ENCODE measurements at places on chromosomes 11 and 22.

DNA sequence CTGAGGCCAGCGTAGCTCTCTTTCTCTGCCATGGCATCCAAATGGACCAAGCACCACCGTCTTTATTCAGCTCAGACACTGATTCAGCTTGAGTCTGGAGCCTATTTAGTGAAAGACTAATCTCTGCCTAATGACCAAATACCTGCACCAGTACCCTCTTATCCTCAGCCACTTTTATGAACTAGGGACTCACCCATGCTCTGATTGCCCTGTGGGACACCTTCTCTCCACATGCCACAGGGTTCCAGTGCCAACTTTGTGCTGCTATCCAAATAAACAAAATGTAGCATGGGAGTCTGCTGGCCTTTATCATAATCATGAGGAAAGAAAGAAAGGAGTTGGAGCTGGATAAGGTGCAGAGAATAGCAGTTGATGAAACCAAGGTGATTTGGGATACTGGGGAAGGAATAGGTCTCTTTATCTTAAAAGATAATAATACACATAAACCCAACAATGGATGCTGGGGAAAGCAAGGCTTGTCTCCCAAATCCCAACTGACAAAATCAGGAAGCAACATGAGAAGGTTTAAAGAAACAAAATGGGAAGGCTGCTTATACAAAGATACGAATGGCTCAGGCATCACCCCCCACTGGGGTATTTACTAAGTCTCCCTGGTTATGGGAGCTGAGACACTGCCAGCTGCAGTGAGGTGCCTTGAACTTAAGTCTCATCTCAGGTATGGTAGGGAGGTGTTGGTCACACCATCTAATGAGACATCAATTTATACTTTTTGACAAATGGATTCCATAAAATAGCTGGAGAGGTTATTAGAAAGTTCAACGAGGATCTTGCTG lies 63.3 kb downstream of the SYT9 start:
- no peak overlapping the region for H3K4me3 ChIP-seq
- H3K36me3 ChIP-seq: no peaks in the 10 kb centered on the region
- no peak overlapping the region for H3K27ac ChIP-seq
- no peak for DNase-seq

DNA sequence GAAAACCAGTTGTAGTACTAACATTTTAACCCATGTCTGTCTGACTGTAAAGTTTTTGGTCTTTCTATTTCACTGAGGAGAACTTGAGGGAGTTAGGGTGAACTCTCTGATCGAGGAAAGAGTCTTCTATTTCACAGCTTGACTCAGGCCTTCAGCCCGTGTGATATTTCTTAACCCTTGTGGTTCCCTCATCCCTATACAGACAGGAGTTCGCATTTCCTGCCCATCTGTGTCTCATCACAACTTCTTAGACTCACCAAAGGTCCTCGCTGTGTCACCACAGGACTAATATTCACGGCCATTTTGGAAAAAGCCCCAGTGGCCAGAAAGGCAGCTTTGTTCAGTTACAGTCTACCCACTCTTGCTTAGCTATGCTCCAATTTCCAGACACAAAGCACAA lies 172.8 kb downstream of the FAM181B start:
- H3K27ac ChIP-seq: no peak overlapping the region
- H3K4me1 ChIP-seq: no peaks in the 10 kb centered on the region
- H3K27me3 ChIP-seq: no peaks in the 10 kb centered on the region
- no peak overlapping the region for H3K4me3 ChIP-seq

GRCh38 chr22:23029521-23030228 lies 40.6 kb upstream of the GNAZ start:
- no peaks in the 10 kb centered on the region for H3K27me3 ChIP-seq
- no peak for DNase-seq
- H3K36me3 ChIP-seq: no peaks in the 10 kb centered on the region

GRCh38 chr11:110891411-110891810 lies 179.2 kb upstream of the ARHGAP20 start:
- no peaks in the 10 kb centered on the region for H3K36me3 ChIP-seq
- no peak for DNase-seq

- peak; percentile 36 for DNase-seq
- no peaks in the 10 kb centered on the region for H3K36me3 ChIP-seq
- no peaks in the 10 kb centered on the region for H3K27me3 ChIP-seq
- H3K4me1 ChIP-seq: no peaks in the 10 kb centered on the region
Measured at GRCh38 chr22:47172771-47173534, 410.5 kb downstream of the TBC1D22A start.

GRCh38 chr11:116946414-116946813 lies 109.0 kb upstream of the APOA1 start:
- no peaks in the 10 kb centered on the region for H3K27me3 ChIP-seq
- no peak overlapping the region for H3K4me3 ChIP-seq
- H3K27ac ChIP-seq: no peak overlapping the region
- peaks cover 4% of the 10 kb centered on the region for H3K4me1 ChIP-seq
- peaks cover 20% of the 10 kb centered on the region for H3K36me3 ChIP-seq

DNA sequence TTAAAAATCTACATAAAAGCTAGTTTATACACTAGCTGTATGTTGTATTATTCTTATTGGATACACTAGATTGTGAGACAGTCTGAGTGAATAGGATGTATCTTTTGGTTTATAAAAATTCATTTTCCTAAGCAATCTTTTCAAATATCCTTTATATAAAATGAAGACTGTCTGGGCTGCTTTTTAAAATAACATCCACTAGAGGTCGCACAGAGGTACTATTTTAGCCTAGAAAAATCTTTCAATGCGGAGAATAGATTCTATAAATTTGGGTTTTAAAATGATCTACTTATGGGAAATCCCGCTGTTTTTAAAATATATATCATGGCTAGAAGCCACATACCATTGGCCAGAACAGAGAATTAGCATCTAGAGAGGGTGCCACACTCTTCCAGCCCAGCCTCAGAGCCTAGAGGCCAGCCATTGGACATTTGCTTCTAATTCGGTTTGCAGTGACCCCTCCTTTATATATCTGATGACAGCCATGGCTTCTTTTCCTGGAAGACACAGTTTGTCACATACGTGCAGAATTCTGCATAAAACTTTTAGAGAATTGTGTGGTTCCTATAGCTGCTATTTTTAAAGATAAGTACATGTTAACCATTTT lies 7.3 kb downstream of the C11orf97 start:
- H3K27ac ChIP-seq: no peak overlapping the region
- no peak overlapping the region for H3K4me3 ChIP-seq
- no peaks in the 10 kb centered on the region for H3K4me1 ChIP-seq
- DNase-seq: no peak
- H3K27me3 ChIP-seq: peaks cover 4% of the 10 kb centered on the region

DNA sequence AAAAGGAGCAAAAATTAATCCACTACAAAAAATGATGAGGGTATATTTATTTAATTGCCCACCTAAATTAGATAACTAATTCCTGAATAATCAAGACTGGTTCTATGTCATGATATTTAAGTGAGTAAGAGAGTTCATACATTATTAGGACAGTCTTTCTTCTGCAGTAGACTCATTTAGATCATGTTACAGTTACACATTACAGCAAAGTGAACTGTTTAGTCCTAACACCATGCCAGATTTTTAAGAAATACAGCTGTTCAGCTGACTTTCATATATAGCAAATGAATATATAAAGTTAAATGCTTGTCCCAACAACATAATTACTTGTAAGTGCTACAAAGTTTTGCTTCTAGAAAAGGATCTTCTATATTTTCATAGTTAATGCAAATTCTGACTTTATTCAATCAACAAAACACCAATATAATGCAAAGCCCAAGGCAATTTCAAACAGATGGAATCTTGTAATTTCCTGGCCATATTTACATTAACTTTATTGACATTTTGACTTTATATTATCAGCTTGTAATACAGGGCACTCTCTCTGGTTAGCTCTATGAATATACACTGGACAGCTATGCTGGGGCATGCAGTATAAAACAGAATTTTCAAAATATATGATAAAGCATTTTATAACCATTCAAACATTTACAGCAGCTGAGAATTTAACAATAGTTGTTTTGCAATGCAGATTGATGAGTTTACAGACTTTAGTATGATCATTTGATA lies 45.7 kb upstream of the TP53AIP1 start:
- H3K4me1 ChIP-seq: no peaks in the 10 kb centered on the region
- H3K27ac ChIP-seq: no peak overlapping the region
- H3K36me3 ChIP-seq: no peaks in the 10 kb centered on the region

DNA sequence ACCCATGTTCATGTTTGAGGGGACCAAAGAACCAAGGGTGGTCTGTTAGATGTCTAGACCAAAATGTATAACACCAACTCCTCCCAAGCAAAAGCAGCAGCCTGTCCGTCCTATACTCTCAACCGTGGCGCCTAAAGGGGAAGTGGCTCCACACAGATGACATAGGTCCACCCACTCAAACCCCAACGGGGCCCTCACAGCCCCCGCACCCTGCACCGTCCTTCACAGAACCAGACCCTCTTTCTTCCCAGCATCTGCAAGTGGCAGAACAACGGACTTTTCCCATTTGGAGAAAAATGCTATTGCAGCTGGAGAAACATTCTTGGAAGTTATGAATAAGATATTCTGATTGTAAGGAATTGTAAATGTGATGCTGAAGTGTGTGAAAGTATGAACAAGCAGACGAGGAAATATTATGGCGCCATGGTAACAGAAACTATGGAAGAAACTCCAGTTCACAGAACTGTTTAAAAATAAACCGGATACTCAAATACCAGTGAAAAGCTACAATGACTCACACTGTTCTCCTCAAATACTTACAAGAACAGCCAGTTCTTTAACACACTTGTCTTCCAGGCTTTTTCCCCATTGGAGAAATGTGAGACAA lies 76.5 kb upstream of the ARFGAP3 start:
- H3K36me3 ChIP-seq: no peaks in the 10 kb centered on the region
- H3K4me3 ChIP-seq: no peak overlapping the region
- no peak for DNase-seq
- H3K27me3 ChIP-seq: no peaks in the 10 kb centered on the region
- no peak overlapping the region for H3K27ac ChIP-seq

DNA sequence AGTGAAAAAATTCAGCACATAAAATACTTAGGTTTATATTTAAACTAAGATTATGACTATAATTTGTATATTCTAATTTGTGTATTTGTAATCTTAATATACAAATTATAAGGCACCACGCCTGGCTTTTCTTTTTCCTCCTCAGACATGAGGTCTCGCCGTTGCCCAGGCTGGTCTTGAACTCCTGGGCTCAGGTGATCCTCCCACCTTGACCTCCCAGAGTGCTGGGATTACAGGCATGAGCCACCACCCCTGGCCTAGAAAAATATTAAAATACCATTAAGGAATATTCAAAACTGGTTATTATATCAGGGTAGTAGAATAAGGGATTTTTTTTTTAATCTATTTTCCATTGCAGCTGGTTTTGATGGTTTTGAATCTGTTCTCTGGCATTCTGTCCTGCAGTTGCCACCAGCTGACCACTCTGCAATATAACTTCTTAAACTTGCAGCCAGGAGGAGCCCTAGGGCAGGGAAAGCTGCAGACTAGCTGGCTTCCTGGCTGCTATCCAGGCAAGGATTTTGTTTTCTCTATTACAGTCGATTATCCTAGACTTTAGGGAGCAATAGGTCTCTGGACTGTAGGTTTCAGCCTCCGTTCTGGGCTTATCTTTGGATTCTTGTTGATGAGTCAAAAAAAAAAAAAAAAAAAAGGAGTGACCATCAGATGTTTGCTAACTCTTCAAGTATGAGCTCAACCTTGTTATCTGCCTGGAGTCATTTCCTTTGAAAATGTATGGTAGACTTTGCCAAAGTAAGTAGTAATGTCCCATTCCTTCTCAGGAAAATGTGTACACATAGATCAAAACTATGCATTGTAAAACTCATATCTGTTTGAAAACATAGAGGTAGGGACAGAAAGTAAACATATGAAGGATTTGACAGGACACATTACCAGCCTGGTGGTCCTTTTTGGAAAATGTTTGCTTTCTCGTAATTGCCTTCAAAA lies 13.2 kb downstream of the POLA2 start:
- DNase-seq: peak; percentile 56
- no peaks in the 10 kb centered on the region for H3K27me3 ChIP-seq
- H3K36me3 ChIP-seq: peaks cover 21% of the 10 kb centered on the region
- H3K27ac ChIP-seq: no peak overlapping the region

DNA sequence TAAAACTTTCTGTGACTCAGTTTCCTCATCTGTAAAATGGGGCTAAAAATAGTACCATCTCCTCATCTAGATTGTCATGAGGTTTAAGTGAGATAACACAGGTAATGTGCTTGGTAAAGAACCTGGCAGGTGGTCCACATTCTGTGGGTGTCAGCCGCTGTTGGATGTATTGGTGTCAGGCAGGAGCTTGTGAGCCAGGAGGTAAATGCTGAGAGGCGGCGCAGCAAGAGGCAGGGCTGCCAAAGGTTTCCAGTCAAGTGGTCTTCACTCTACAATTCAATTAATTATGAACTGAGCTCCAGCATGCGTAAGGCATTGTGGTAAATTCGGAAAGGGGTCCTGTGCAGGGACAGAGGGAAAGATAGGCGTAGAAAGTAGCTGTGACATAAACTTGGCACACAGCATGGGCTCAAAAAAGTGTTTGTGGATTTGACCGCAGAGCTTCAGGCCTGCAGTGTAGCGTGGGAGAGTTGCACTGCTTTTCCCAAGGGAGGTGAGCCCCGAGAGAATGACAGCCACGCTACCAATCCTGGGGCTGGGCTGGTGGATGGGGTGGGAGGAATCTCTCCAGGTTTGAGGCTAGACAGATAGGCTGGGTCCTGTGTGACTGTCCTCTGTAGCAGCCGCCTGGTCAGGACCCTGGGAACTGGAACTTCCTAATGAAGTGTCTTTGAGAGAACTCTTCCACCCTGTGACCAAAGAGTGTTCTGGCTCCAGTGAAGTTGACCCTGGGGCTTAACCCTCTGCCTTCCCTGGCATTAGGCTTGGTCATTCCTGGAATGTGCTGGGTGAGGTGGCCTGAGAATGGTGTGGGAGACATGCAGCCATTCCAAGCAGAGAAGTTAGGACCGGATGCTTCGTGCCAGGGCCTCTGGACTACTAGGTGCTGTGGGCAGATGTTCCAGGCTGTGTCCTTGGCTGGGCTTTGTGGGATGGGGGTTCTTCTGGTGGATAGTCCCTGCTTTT lies 122.4 kb downstream of the FEZ1 start:
- H3K27ac ChIP-seq: no peak overlapping the region
- H3K27me3 ChIP-seq: no peaks in the 10 kb centered on the region
- no peak overlapping the region for H3K4me3 ChIP-seq
- H3K36me3 ChIP-seq: no peaks in the 10 kb centered on the region
- no peaks in the 10 kb centered on the region for H3K4me1 ChIP-seq

DNA sequence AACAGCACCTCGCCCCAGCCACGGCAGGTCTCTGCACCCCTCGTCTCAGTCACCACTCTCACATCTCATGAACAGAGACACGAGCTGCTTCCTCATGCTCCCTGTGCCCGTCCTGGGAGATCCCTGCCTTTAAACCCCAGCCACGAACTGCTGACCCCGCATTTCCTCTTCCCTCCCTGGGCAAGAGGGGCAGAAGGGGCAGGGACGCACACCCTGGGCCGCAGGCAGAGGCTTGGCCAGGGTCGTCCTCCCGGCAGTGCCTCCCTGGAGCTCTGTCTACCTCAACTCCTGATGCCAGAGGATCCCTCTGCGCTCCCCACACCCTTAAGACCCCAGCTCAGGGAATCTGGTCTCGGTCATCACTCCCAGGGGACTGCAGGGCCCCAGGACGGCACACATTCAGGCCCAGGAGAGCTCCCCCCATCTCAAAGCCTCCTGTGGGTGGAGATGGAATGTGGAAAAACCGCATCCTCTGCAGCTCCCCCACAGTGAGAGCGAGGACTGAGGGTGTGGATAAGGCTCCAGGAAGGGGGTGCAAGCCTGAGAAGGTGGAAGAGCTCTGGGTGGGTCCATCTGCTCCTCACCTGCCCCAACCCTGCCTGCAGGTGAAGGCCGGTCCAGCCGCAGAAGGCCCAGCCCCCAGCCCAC lies 1.2 kb downstream of the BID start:
- no peaks in the 10 kb centered on the region for H3K27me3 ChIP-seq
- H3K27ac ChIP-seq: no peak overlapping the region
- H3K4me1 ChIP-seq: peaks cover 60% of the 10 kb centered on the region
- no peak for DNase-seq
- peak overlapping the region; percentile 70 for H3K4me3 ChIP-seq

All from CD8-positive, alpha-beta memory T cell (primary cell).